ENCODE measurements at places on chromosomes 16 and 17.

GRCh38 chr16:73199214-73199613 lies 151.3 kb upstream of the ZFHX3 start:
- DNase-seq: no peak

DNA sequence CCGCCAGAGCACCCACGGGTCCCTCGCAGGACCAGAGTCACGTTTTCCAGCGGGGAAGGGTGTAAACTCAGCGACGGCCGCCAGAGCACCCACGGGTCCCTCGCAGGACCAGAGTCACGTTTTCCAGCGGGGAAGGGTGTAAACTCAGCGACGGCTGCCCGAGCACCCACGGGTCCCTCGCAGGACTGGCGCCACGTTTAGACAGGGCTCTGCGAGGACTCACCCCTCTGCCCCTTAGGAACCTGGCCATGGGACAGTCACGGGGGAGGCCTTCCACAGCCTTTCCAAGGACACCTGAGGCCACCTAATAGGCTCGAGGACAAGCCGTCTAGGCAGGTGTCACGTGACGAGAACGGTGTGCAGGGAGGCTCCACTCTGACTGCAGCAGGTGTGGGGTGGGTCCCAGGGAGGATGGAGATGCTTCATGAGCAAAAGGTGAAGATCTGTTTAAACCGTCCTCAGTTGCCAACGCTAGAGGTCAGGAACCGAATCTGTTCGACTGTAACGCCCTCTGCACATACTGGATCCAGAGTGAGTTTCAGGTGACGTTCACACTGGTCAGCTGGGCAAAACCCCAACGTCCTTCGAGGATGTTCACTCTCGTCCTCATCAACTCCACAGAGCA lies 48.0 kb upstream of the METRNL start:
- DNase-seq: no peak

- DNase-seq: no peak
Observed at GRCh38 chr17:39751016-39751543, 13.3 kb downstream of the GRB7 start.

GRCh38 chr16:88940862-88941817 lies 35.9 kb downstream of the CBFA2T3 start:
- no peak for DNase-seq

GRCh38 chr17:66493283-66494019 lies 191.0 kb downstream of the PRKCA start:
- DNase-seq: no peak

GRCh38 chr17:18261146-18261515 lies 669 bp downstream of the MIEF2 start:
- no peak for DNase-seq

DNA sequence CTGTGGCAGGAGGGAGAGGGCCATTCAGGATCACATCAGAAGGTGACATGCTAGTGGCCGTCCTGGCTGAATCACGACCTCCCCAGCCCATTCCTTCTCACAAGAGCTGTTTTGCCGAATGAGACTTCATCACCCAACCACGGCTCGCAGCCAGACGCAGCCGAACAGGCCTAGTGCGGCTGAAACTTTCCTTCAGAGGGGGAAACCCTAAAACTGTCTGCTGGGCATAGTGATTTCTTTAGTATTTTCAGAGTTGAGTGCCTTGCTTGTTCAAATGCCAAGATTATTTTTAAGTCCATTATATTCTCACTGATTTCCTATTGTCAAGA lies 343.7 kb downstream of the CPPED1 start:
- DNase-seq: no peak

DNA sequence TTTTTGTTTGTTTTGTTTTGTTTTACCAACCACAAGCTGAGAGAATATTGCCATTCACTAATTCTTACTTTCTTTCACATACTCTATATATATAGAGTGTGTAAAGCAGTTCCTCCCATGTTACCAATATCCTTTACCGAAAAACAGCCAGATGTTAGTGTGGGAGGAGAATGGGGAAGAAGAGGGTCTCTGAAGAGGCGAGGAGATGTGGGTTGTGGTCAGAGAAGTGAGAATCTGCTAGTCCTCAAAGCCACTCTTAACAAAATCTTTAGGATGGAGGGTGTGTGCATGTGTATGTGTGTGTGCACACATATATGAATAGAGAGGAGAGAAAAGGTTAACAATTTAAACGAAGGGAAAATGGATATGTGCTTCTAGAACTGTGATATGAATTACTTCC lies 80.6 kb downstream of the TUBD1 start:
- no peak for DNase-seq

DNA sequence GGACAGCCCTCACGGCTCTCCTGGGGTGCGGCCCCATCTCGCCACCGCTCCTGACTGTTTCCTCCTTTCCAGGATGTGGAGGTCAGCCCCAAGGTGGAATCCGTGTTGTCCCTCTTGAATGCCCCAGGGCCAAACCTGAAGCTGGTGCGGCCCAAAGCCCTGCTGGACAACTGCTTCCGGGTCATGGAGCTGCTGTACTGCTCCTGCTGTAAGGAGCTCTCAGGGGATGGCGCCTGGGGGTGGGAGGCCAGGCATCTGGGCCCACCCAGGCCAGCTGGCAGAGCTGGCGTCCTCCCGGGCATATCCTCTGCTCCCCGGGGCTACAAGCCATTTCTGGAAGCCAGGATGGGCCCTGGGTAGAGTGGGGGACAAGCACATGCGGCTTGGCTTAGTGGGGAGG lies 13.2 kb downstream of the IL34 start:
- no peak for DNase-seq

DNA sequence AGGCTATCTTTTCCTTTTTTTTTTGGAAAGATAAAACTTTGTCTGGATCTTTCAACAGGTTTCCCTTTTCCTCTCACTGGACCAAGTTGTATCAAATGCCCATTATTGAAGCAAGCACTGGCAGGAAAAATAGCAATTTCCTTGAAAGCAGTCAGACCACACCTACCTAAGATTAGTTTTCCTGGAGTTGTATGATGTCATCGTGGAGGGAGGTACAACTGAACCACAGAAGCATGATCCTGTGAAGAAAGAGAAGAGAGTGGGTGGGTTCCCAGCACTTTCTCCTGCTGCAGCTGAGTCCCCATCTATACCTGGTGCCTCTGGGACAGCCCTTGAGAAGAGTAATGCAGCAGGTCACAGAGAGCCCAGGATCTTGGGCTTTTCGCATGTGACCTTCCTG lies 63.6 kb upstream of the ERCC4 start:
- no peak for DNase-seq

DNA sequence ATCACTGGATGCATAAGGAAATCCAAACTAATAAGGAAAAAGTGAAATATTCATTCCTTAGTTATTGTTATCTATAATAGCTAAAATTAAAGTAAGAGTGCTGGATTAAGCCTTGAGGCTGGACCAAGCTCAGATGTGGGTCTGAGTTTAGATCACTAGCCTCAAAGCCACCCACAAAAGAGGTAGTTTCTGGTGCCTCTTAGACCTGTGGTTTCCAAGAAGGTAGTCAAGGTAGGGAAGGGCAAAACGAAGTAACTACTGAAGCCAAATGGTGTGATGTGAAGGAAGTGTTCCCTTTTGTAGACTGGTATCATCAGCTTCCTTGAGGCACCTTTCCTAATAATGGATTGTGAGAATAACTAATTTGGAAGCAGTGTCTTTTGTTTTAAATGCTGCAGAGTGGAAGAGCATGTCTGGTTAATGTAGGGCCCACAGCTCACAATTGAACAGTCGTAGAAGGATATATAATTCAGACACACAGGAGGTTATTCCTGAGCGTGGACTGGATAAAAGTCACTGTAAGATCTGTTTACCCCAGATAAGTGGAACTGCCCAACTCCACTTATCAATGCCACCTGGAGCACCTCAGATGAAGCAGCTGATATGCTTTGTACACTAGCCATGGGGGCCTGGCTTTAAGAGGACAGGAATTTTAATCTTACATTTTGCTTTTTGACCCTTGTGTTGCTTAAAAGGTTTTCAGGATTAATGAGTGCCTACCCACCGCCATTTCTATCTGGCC lies 31.7 kb upstream of the LCMT1 start:
- no peak for DNase-seq

DNA sequence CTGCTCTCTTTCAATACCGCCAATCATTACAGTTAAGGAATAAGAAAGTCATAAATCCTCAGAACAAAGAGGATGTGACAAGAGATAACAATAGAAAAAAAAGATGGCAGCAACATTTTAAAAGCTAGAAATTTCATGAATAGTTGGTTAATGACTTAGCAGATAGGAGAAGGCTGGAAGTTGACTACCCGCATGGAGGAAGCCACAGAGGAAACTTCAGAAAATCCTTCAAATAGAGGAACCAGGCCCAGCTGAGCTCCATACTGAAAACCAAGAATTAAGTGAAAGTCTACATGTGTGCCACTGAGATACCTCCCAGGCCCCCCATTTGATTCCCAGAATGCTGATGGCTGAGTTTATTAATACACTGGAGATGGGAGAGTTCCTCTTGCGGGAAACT lies 109.3 kb downstream of the GSG1L start:
- DNase-seq: no peak

DNA sequence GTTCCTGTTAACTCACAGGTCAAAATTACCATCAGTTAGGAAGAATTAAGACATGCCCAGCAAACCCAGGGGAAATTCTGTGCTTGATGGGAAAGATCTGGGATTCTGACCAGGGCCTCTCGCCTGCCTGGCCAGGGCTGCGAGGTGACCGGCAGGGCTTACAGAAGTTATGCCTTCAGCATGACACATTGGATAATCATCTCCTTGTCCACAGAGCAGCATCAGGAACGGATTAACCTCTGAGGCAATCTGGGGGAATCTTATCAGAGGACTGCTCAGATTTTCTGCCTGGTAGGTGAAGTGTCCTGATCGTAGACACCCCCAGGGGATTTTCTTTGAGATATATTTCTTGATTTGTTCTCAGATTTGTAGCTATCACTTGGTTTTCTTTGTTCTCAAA lies 172.5 kb downstream of the HS3ST3A1 start:
- no peak for DNase-seq

- no peak for DNase-seq
Observed at GRCh38 chr17:58224315-58224714, 5.3 kb upstream of the MKS1 start.
